ENCODE measurements at places on chromosomes 16 and 17.
A peak's percentile ranks its signal among the peaks of the same experiment; 100 is the strongest.

DNA sequence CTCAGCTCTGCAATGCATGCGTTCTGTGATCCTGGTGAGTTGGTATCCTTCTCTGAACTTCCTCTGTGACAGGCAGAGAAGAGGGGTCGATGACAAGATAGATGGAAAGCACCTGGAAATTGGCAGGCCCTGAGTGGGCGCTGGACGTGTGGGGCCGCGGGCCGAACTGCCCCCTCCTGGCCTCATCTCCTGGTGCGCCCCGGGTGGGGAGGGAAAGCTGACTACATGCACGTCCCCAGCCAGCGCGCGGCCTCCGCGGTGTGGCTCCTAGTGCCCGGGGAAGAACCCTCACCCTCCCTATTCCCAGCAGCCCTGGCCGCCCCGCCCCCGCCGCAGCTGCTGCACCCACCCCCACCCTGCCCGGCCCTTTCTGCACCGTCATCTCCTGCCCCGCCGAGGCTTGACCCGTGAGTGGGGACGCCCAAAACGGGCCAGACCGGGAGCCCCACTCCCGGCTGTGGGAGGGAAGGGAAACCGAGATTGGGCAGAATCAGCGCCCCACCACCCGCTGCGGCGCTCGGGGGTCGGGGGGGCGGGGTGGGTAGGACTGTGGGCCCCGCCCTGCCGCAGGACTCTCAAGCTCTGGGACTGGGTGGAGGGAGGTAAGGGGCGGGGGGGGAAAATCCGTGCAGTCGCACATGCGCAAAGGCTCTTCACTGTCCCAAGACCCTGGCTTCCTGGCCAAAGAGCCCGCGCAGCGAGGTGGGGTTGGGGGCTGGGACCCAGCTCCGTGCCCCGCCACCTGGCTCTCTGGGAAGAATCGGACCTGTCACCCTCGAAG lies at the start of gene NOL3:
NOL3 (plus strand) TSS at position 371 of the 781 bp plus-strand sequence.
- peak; percentile 83 for DNase-seq

DNA sequence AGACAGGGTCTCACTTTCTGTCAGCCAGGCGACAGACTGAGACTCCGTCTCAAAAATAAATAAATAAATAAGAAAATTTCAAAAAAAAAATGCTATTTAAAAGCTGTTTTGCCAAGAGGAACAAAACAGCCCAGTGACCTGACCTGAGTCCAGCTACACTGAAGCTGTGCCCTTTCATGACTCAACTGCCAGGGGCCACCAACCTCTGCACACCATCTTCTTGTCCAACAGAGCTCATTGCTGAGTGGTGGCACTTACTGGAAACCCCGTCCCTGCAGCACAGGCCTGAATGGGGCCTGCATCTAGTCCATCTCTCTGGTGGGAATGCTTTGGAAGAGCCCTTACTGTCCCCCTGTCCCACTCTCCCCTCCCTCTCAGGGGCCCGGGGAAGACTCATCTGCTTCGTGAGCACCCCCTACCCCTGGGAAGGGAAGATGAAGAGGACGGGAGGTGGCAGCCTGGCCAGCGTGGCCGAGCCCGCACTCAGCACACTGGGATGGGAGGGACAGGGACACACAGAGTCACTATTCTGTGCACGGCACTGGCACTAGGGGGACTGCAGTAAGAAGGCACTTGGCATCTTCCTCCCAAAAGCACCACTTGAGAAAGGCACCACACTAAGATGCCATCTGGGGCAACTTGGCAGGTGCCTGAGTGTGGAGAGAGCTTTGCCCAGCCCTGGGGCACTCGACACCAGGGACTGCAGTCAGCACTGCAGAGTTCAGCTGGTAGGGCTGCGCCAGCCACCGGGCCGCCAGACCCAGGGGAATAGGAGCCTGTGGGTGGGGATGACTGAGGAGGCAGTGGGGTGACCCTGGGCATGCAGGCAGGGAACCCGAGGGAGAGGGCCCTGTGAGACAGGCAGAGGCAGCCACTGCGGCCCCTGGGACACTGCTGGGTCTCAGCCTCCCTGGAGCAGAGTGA lies 13.5 kb downstream of the FBXO31 start:
- DNase-seq, result no peak

DNA sequence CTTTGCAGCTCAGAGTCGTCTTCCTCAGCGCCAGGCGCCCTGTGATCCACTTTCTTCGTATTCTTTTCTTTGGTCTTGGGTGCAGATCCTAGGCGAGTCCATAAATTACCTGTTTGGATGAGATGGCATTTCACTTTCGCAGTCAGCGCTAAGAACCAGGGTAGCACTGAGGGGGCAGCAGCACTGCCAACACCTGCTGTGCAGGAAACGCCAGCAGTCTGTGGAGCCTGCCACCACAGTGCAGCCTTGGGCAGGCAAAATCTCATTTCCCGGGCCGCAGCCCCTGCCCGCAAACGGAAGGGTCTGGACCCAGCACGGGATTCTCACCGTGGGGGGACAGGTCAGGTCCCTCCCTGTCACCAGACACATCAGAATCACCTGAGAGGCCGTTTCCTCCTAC lies 12.2 kb upstream of the ITGAE start:
- no peak for DNase-seq

- DNase-seq, result no peak
Observed at GRCh38 chr17:8104911-8105310, 13.4 kb downstream of the ALOXE3 start.

GRCh38 chr17:76697702-76698465 lies 12.9 kb downstream of the MXRA7 start:
- DNase-seq, result no peak

GRCh38 chr17:42078396-42079043 lies 19.8 kb downstream of the ZNF385C start:
- DNase-seq, result no peak

GRCh38 chr17:31095236-31096105 lies 694 bp downstream of the NF1 start:
- DNase-seq, result peak; percentile 50

DNA sequence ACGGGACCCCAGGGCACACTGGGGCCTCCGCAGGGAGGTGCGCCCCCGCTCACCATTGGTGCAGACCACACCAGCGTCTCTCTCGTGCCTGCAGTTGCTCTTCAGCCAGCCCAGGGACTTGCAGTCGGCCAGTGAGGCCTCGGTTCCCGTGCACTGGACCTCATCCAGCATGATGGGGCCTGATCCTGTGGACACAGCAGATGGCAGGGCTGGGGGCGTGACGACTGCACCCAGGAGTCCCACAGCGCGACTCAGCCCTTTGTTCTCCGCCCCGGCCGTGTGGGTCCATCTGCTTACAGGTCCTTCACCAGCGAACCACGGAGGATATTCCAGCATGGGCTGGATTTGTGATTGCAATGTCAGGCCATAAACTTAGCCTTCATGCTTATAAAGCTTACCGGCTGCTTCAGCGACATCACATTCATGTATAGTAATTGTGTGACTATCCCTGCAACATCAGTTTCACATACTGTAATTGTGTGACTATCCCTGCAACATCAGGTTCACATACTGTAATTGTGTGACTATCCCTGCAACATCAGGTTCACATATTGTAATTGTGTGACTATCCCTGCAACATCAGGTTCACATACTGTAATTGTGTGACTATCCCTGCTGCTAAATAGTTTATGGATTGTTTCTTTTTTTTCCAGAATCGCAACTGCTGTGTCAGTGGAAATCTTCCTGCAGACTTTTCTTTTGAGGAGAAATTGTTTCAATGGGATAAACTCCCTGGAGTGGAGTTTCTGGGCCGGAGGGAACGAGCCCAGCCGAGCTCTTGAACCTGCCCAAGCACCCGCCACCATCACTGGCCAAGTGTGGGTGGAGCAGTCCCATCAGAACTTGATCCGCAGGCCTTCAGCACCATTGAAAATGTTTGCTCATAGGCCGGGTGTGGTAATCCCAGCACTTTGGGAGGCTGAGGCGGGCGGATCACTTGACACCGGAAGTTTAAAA lies 4.8 kb downstream of the LGALS3BP start:
- DNase-seq, result no peak

DNA sequence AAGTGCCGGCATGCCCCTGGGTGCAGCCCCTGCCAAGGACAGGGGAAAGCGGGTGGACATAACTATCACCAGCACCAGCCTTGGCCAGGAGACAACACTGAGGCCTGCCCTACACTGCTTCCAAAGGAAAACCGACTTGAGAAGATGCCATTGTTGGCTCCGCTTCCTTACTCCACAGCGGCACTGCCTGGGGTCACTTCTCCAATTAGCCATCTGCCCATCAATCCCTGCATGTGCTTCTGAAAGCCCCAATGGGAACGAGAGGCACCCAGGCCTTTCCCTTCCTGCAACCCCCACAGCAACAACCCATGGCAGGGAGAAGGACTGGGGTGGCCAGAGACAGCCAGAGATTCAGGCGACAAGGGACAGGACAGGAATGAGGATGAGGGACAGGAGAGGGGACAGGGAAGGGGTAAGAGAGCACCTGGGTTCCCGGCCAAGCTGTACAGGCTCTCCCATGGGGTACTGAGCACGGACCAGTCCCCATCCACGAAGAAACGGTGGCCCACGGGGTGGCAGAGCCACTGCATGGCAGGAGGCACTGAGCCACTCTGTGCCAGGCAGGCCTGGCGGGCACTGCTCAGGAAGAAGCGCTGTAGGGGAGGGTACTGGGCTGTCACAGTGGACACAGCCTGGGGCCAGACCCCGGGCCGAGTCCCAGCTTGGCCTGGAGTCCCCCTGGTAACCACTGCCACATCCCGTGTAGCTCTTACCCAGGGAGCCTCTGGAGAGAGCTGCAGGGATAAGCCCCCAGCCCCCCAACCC lies 21.2 kb downstream of the SREBF1 start:
- no peak for DNase-seq

DNA sequence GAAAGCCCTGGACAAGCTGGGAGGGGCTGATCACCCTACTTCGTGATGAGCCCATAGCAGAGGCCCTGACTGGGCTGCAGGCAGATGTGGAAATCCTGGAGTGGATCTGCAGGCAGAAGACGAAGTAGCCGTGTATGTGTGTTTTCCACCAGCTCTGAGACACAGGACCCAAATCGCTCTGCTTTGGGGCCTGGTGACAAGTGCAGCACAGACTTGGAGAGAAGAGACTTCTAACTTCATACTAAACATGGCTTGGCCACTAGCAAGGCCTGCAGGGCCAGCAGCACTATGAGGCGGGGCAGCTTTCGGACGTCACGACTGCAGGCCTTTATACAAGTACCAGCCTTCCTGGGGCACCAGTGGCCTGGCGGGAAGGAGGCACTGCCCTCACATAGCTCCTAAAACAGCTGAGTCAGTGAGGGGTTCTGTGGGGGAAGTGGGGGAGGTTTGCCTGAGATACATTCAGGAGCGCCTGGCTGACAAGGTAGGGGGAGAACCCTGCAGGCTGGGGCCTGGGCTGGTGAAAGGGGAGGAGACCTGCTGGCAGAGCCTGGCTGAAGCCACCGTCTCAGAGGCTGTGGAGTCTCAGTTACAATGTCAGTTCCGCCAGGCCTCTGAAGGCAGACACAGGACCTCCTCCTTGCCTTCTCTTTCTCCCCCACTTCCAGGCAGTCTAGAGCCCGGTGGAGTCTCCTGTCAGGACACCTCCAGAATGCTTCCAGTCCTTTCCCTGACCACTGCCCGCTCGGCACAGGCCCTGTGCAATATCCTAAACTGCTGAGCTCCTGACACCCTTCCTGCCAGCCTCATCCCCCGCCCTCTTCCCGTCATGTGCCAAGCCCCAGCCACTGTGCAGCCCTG lies 73.4 kb downstream of the WSB1 start:
- no peak for DNase-seq

GRCh38 chr17:76276461-76277299 lies 11.5 kb downstream of the UBALD2 start:
- no peak for DNase-seq

DNA sequence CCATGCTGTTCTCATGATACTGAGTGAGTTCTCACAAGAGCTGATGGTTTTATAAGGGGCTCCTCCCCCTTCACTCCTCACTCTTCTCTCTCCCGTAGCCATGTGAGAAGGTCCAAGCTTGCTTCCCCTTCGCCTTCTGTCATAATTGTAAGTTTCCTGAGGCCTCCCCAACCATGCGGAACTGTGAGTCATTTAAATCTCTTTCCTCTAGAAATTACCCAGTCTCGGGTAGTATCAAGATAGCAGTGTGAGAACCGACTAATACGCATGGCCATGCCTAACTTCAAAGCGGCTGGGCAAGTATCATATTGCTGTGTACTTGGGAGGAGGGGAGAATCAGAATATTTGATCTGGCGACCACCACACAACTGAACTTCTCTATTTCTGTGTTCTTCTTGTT lies 88.3 kb downstream of the PRKCB start:
- no peak for DNase-seq

- DNase-seq, result peak; percentile 54
Observed at GRCh38 chr16:21083729-21084268, 66.8 kb downstream of the DNAH3 start.

DNA sequence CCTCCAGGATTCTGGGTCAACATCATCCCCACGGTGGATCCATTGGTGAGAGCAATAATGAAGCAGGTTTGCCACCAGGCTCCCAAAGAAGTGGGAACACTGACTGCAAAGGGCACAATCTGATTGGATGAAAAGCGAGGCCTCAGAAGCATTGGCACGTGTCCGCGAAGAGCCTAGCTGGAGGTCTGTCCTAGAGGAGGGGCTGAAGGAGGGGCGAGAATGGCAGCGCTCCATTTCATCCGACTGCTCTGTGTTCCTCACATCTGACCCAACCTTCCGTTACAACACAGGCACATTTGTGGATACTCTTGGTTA lies 79.9 kb downstream of the MRC2 start:
- DNase-seq, result no peak

GRCh38 chr17:65530523-65531255 lies 30.8 kb downstream of the AXIN2 start:
- DNase-seq, result no peak

GRCh38 chr17:29574732-29575510 lies 6.4 kb downstream of the TP53I13 start:
- no peak for DNase-seq

DNA sequence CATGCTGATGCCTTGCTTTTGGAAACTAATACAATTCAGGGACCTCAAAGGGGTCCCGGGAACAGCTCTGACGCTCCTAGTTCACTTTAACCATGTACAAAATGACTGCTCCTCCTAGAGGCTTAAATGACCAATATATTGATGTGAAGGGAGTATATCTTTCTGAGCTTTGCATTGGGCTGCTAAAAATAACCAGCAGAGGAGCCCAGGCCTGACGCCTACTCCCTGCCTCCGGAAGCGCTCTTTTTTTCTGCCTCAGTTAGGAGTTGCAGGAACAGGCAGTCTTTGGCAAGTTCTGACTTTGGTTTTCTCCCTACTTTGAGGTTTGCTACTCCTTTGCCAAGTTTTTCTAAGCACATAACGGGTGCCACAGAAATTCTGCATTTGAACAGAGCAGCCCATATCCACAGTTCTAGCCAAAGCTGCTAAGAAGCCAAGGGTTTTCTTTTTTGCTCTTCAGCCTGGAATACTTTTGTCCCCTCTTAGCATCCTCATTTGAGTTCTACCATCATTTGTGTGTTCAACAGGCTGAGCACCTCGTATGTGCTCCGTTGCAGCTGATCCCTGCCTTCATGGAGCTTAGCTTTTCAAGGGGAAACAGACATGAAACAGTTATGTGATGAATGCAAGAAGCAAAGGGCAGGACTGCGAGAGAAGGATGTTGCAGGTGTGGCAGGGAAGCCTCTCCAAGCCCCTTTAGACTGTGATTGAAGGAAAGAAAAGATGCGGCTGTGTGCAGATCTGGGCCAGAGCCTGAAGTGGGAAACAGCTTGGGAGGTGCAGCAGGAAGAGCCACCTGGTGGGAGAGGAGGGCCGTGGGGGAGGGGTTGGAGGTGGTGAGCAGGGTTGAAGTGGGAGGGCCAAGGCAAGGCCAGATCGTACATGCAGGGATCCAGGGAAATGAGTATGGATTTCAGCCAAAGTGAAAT lies 2.8 kb upstream of the NAGPA start:
- no peak for DNase-seq

- DNase-seq, result no peak
Observed at GRCh38 chr17:63402431-63403212, 43.5 kb downstream of the CYB561 start.

Data from GM10248 (cell line).